ENCODE measurements at places on chromosomes 6 and 20. TPM values are rescaled to one million over a fixed set of nuclear protein-coding genes. Genes with fewer than 3 reads are reported as not detected.

GRCh38 chr6:38510205-38510604, 129.5 kb downstream of the BTBD9 start:
- no peaks in the 10 kb centered on the region for H3K27me3 ChIP-seq
- H3K4me3 ChIP-seq: no peak overlapping the region
- no peak for DNase-seq
- peaks cover 19% of the 10 kb centered on the region for H3K4me1 ChIP-seq

Gene PLA2G7
- total RNA-seq: not detected

- H3K36me3 ChIP-seq: no peaks in the 10 kb centered on the region
- no peak overlapping the region for H3K27ac ChIP-seq
- no peaks in the 10 kb centered on the region for H3K27me3 ChIP-seq
- H3K4me3 ChIP-seq: no peak overlapping the region
Observed at GRCh38 chr6:134882426-134883038, 67.4 kb downstream of the ALDH8A1 start.

GRCh38 chr6:109051301-109052017, 43.2 kb downstream of the SESN1 start:
- no peak overlapping the region for H3K4me3 ChIP-seq
- no peak overlapping the region for H3K27ac ChIP-seq
- H3K36me3 ChIP-seq: no peaks in the 10 kb centered on the region
- H3K4me1 ChIP-seq: peaks cover 18% of the 10 kb centered on the region

Data from tibial nerve (tissue), 4 donors.